RPMI7951 (cell line): ENCODE measurements at places on chromosomes 12 and 14. TPM values are rescaled to one million over a fixed set of nuclear protein-coding genes. Genes with fewer than 3 reads are reported as not detected.

GRCh38 chr14:87934185-87934584, 58.8 kb downstream of the GALC start:
- peak; percentile 6 for DNase-seq

The ETV6 gene
- 6.4 and 7.9 TPM in 2 replicates for total RNA-seq

The IRAK3 gene
- 3.5 and 4.8 TPM in 2 replicates for total RNA-seq

- peak; percentile 25 for DNase-seq
These were observed 71.2 kb downstream of the RIN3 start for GRCh38 chr14:92584816-92585215.

The TAS2R43 gene
- total RNA-seq, result 0.36 and 0.39 TPM in 2 replicates

The FAM181A gene
- not detected in 2 replicates for total RNA-seq

DNA sequence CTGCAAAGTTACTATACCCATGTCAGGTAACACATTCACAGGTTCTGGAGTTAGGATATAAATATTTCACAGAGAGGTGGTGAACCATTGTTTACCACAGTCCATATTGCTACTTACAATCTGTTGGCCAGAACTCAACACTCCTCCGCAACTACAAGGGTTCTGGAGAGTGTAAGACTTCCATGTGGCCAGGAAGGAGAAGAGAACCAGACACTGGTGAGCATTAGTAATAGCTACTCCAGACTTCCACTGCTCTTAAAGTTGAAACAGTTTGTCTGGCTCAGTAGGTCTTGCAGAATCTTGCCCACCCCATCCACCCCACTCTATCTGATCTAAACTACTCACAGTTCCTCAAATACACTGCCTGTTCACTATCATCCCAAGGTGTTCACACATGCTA, 369.6 kb downstream of the DUSP6 start:
- DNase-seq, result no peak
